ENCODE measurements at places on chromosomes 5 and 9.

DNA sequence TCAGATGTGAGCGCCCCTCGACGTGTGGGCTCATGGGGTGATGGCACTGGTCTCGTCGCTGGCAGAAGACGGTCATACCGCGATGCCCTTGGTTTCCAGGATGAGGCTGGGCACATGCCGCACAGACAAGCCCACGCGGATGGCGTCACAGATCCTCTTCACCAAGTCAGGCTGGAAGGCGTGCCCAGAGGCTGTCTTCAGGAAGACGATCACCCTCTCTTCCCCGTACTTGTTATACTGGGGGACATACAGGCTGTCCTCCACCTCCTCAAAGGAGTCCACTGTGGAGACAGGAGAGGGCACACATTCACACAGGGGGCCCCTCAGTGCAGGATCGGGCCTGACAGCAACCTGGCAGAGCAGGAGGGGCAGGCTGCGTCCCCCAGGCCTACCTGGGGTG is 41.9 kb upstream of the ZNF354A start:
- no peak for DNase-seq

DNA sequence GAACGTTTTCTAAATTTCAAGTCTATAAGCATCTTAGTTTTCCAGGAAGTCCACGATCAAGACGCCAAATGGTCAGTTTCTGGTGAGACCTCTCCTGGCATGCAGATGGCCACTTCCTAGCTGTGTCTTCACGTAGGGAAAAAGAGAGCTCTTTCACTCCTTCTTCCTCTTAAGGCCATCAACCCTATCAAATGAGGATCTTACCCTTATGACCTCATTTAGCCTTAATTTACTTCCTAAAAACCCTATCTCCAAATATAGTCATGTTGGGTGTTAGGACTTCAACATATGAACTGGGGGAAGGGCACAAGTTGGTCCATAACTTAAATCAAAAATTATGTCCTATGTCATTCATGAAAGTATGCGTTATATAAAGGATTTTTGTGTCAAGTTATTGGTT is 229.5 kb downstream of the ARL15 start:
- DNase-seq = no peak

- DNase-seq = no peak
These were observed 1.6 kb upstream of the DHFR start for GRCh38 chr5:80656425-80656824.

DNA sequence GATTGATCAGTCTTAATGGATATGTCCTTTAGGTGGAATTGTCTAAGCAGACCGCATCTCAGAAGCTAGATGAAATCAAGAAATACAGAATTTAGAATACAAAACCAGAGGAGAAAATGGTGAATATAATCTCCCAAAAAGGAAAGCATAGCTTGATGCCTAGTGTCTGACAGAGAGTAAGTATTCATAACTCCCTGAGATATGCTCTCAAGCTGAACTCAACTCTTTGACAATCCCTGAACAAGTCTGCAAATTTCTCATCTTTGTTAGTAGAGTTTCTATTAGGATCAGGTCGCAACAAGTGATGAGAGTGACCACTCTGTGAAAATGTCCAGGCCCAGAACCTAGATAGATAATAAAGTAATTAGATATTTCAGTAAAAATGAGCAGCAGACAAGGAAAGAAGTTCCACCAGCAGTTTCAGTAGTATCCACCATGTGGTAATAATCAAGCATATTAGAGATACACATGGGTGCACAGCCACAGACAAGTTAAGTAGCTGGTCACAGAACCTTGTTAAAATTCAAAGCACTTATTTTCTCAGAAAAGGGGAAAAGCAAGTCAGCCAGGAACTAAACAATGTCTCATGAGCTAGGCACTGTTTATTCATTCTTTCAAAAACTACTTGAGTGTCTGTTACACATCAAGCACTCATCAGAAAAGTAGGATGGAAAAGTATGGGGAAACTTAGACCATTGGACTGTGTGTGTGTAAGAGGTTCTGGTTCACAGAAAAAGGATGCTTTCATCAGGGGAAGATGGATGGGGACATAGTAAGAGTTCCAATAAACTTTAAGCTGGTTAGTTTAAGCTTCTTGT is 481.5 kb upstream of the TUSC1 start:
- DNase-seq = no peak

GRCh38 chr5:5373351-5373989 is 49.0 kb upstream of the ICE1 start:
- DNase-seq = no peak

- peak; percentile 18 for DNase-seq
These were observed 11.2 kb downstream of the MSANTD3 start for GRCh38 chr9:100437860-100438805.

- no peak for DNase-seq
These were observed 1354.4 kb upstream of the C9orf72 start for GRCh38 chr9:28927691-28928090.

DNA sequence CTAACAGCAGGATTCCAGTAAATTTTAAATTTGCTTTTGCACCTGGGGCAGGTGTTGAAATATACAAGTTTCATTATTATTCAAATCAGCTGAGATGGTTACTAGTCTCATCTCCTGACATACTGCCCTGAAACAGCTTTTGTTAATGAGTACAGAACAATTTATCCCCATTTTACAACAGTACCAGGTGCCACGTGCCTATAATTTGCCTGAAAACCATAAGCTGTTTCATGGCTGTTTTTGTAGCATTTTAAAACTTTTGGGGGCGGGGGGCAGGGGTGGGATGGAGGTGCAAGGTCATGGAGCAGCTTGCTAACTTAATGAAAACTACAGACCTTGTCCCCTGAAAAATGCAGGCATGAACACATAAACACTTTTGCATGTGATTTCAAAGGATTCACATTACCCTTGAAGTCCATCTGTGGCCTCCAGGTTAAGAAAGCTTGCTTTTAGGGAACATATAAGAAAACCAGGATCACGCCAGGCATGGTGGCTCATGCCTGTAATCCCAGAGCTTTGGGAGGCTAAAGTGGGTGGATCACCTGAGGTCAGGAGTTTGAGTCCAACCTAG is 42.1 kb downstream of the TIMD4 start:
- DNase-seq = no peak

GRCh38 chr9:80648336-80648735 is 1041.0 kb downstream of the TLE1 start:
- DNase-seq = no peak

DNA sequence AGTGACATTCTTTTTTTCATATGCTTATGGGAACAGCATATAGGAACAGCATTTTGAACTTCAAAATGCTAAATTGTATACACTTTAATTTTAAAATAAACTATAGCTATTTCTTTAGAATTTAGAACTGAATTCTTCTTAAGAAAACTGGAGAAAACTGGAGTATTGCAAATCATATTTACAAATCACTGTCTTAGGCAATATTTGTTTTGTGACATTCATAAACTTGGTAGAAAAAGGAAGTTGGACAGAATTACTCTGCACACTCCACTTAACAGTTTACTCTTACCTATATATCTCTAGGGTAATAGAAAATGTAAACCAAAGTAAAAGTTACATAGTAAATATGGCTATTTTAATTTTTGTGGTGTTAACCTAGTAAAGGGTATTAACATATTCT is 3.1 kb downstream of the DMRTA1 start:
- no peak for DNase-seq

DNA sequence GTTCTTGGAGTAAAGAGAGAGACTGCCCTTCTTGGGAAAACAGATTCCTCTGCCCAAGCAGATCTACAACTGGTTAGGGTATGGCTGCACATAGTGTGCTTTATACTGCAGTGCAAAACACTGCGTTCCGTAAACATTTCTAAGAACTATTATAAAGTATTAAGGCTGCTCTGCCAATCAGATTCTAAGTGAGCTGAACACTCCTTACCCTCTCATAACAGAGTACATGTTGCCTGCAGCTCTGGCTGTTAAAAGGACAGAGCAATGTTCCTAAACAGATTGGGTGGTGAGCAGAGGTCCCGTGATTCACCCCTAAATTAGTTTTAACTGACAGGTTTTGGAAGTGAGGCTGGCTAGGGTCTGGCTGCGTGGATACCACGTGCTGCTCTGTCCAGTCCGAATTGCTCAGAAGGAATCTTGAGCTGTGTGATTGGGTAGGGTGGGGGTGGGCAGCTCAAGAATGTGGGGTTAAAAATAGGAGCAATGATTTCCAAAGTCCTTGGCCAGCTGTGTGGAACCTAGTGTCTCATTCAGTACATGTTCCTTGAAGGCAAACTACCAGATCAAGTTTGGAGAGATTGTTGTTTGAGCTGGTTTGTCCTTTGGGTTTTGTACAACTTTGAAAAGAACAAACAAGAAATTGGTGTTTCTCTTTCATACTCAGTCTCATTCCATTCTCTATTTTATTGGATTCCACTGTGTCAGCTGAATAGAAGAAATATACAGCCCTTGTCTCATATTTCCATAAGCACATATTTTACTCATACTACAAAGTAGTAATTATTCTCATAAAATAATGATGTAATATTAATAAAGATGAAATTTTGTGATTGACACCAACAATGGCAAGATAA is 497.6 kb upstream of the CD180 start:
- no peak for DNase-seq

GRCh38 chr9:29319736-29320513 is 1746.6 kb upstream of the C9orf72 start:
- no peak for DNase-seq

DNA sequence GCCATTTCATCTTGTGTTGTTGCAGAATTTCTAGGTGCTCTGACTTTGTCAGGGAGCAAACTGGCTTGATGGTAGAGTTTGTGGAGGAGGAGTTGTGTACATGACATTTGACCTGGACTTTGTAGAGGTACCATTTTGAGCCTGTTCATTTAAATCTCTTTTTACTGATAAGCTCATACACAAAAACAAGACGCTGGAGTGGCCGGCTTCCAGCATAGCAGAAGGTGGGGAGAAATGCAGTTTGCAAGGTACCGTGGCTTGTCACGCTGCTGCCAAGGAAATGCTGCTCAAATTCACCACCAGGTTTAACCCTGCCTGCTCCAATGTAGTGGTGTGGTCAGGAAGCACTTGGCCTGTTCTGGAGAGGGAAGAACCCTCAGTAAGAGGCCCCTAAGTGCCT is 18.9 kb upstream of the IQGAP2 start:
- no peak for DNase-seq

DNA sequence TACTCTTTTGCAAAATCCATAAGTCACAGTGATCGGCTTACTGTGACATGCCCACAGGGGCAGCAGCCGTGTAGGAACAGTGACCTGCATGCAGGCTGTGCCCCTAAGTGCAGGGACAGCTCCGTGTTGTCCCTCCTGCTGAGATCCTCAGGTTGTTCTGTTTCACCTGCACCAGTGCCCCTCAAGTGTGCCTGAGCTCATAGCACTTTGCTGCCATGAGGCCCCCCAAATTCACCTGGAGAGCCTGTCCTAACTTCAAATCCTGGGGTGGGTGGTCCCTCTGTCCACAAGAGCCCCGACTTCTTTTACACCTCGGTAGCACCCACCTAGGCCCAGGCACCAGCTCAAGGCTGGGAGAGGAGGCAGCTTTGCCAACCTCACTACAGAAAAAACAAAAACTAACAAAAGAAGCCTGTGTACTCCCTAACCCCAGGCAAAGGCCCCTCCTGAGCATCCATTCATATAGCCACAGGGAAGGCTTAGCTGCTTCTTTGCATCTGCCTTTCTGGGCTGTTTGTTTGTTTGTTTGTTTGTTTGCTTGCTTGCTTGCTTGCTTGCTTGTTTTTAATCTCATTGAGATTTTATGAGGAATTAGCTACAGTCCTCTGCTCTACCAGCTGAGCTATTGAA is 214.5 kb downstream of the AUH start:
- DNase-seq = no peak

GRCh38 chr5:177501874-177502678 is 4.7 kb upstream of the PDLIM7 start:
- DNase-seq = no peak

DNA sequence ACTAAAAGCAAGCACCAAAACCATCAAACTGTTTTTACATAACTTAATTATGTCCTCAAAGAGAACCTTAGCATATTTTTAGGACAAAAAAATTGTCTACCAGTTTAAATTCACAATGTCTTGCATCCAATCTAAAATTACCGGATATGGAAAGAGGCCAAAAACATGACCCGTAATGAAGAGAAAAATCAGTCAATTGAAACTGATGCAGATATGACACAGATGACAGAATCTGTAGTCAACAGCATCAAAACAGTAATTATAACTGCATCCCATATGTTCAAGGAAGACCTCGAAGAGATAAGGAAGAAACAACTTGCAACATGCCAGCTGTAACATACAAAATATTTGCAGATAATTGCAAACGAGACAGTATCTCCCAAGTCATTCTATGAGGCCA is 473.2 kb downstream of the SEMA5A start:
- DNase-seq = no peak

DNA sequence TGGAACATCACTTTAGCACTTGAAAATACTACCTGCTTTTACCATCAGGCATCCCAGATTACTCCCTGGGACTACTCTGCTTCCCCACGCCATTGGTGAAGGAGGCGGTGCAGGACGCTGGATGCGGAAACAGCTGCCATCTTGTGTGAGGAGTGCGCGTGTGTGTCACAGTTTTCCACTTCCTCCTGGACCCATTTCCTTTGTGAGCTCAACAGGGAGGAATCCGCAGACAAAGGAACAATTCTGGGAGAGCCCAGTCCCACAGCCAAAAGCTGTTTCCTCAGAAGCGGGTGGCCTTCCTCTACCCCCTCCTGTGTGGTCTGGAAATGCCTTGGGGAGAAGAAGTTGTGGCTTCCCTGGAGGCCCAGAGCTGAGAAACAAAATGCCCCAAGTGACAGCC is 16.8 kb downstream of the AFAP1L1 start:
- no peak for DNase-seq

DNA sequence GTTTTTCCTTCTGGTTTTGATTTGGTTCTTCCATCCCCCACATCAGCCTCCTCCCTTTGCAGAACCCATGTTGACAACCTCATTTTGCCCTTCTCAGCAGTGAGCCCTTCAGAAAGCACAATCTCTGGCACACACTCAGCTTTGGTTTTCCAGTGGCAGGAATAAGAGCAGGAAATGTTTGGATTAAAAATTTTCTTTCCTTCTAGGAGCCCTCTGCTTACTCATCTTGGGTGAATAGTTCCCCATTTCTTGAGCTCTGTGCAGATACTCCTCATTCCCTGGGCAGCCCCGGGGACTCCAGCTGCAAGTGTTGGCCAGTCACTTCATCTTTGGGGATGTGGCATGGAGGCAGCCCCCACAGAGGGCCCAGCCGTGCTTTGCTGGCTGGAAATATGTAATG is 170.5 kb downstream of the NR3C1 start:
- DNase-seq = no peak

GRCh38 chr5:96645091-96645490 is 17.1 kb upstream of the CAST start:
- DNase-seq = no peak

DNA sequence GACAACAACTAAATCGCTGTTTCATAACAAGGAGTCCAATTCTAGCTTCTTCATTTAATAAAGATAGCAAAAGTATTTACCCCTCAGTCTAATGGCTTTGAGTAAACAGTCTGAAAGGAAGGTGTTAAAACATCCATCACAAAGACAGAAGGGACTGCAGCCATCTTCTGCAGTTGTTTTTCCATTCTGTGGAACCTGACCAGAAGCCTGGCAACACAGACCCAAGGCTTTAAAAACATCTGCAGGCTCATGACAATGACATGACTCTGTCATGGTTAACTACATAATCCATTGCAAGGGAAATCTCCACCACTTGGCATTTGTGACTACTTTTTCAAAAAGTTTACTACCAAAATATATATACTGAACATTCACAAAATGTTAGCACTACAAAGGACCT is 51.9 kb downstream of the ELL2 start:
- DNase-seq = no peak

- no peak for DNase-seq
These were observed 1.4 kb downstream of the ANKRA2 start for GRCh38 chr5:73564018-73564417.
